ENCODE measurements at places on chromosomes 2 and 18.

- DNase-seq: no peak
These were observed 67.4 kb downstream of the NAB1 start for GRCh38 chr2:190716176-190716807.

DNA sequence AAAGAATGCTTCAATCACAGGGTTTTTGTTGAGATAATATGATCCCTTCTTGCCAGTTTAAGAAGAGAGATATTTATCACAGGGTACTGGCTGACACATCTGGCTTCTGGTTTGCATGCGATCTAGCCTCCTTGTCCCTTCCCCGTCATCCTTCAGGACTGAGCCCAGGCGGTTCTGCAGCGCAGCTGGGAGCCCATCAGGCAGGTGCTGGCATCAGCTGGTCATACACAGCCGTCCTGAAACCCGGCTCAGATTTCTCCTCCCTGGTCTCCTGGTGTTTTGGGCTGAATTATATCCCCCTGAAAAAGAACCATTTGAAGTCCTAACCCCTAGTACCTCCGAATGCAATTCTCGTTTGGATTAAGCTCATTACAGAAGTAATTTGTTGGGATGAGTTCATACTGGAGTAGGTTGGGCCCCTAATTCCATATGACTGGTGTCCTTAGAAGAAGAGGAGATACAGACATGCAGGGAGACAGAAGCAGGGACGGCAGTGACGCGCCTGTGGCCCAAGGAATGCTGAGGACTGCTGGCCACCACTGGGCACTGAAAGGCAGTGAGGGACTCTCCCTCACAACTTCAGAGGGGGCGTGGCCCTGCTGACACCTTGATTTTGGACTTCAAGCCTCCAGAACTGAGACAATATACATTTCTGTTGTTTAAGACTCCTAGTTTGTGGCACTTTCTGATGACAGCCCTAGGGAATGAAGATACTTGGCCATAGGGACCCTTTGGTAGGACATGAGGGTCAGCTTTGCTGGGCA, 83.9 kb upstream of the ODC1 start:
- DNase-seq: no peak

DNA sequence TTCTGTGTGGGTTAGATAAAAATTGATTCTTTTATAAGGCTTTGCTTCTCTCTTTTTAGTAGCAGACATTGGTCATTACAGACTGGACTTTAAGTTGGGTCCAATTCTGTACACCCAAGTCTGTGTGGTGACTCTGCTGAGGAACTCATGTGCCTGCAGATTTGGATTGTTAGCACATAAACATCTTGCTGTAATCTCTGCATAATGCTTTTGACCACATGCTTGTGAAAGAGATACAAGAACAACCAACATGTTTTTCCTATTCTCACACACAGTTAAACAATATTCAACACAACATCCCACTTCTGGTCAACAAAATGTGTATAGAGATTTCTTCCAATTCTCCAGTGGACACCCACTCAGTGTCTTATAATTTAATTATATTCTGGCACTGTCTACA, 270.1 kb downstream of the RDH14 start:
- no peak for DNase-seq

DNA sequence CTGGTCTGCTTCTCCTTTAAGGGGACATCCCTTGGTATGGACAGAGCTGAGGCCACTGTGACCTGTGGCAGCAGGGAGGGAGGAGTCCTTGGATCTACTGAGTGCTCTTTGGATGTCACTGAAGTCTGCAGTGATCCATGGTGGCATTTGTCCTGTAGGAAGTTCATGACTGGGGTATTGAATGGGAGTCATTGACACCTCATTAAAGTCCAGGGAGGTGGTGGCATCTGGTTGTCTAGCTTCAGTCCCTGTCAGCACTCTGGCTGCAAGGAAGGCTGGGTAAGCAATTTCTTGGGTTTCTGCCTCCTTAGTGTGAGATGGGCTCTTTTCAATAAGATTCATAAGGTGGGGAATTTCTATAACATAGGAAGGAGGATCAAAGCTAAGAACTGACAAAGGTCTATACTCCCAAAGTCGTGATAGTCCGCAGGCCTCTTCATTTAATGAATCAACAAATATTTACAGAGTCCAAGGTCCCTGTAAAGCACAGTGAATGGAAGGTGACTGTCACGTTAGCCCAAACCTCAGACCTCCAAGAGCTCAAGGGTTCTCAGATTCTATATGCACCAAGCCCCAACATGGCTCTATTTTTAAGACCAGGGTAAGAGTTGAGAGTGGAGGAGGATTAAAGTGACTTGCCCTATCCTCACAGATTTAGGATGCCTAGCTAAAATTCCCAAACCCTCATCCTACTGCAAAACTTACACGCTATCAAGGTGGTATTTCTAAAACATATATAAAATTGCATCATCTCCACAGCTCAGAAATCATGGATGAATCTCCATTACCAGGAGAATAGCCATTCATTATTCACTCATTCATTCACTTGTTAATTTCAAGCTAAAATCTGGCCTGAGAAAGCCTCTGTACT, 40.2 kb downstream of the THNSL2 start:
- DNase-seq: no peak

DNA sequence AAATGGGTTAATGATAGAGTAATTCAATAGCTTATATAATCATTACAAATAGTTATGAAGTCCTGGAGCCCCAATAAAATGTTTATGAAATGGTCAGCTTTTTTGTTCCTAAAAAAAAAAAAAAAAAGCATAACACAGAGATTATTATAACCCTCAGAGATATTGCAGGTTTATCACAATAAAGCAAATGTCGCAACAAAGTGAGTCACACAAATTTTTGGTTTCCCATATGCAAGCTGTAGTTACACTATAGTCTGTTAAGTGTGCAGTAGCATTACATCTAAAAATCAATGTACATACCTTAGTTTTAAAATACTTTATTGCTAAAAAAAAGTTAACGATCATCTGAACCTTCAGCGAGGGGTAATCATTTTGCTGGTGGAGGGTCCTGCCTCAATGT, 20.0 kb downstream of the WDFY1 start:
- DNase-seq: no peak

GRCh38 chr18:23714576-23714975, 25.3 kb downstream of the LAMA3 start:
- no peak for DNase-seq

GRCh38 chr2:222733846-222734702, 62.6 kb downstream of the MOGAT1 start:
- DNase-seq: peak; percentile 57

DNA sequence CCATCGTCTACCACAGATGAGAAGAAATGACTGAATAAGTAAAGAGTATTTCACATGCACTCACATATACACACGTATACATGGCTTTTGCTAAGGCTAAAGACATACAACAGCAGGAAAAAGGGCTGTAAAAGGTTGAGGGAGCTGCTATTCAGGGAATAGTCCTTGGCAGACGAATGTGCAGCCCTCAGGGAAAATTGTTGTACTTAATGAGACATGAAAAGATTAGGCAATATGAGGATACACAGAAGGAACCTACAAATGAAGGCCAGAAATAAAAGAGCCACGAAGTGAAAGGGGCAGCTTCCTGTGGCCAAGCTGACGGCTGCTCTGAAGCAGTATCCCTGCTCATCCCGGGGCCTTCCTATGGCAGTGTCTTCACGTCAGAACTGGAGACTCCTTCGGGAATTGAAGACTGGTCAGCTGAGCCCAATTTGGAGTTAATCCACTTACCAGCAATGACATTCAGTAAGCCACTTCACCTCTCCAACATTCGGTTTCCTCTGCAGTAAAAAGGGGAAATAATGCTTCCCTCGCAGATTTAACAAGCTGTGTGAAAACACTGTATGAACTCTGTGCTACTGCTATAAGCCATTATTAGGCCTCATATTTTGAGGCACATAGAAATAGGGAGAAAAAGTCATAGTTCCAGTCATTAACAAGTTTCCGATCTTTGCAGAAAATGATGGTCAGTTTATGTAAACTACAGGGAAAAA, 221.8 kb downstream of the STK39 start:
- no peak for DNase-seq

GRCh38 chr2:47631306-47631705, 151.6 kb upstream of the MSH6 start:
- no peak for DNase-seq

DNA sequence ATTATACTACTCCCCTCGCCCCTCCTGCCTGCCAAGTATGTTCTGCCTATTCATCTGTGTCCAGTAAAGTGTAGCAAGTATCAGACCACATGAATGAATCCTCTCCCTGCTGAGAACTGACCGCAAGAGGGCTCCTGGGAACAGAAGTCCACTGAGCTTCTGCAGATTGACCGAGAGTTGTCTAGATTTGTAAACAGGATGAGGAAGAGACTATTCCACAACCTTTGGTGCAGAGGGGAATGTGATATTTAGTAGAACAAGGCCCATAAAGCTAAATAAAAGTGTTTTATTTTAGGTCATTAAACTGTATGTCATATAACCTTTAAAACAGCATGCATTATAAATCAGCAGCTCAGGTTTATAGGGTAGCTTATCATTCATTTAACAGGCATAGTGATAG, 377.0 kb downstream of the DCC start:
- DNase-seq: peak; percentile 27

- no peak for DNase-seq
These were observed 97.2 kb downstream of the PTGR3 start for GRCh38 chr18:75111760-75112159.

DNA sequence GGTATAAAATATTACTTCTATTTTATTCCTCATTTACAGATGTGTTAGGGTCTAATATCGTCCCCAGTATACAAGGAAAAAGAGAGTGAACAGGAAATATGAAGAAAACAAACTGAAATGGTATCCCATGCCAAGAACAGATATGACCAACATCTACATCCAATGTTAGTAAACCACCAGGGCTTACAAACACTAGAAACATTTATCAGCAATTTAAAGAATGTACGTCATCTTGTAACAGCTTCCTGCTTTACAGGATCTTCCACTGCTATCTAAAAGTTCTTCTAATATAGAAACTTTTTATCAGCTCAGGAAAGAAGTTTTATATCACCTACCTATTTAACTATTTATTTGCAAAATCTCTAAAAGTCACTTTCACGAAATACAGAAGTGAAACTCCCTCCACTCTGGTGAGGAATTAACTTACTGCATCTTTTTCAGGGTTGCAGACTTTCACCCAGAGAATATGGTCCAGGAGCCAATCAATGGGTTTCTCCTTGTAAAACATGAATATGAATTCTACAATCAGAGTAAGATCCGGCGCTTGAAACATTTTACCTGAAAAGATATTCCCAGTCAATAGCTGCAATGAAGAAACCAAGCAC, 35.2 kb downstream of the UNC50 start:
- no peak for DNase-seq

GRCh38 chr2:191250986-191251385, 5.8 kb downstream of the MYO1B start:
- no peak for DNase-seq

DNA sequence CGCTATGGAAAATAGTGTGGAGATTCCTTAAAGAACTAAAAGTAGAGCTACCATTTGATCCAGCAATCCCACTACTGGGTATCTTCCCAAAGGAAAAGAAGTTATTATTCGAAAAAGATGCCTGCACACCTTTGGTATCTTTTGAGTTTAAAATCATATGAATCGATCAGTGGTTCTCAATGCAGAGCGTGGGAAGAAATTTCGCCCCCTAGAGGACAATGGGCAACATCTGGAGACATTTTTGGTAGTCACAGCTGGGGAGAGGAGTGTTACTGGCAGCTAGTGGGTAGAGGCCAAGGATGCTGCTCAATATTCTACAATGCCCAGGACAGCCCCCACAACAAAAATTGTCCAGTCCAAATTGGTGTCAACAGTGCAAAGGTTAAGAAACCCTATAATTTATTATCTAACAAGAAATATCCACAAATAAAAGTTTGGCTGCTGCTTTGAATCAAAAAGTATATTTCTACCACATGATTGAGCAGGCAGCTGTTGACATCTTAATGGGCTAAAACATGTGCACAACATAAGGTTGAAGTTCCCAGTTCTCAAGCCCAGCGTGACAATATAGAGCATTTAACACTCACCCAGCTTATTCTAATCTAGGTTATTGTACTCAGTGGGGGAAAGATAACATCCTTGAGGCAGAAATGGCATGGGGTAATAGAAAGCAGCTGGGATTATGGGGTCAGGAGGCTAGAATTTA, 425.7 kb downstream of the LRATD1 start:
- no peak for DNase-seq

DNA sequence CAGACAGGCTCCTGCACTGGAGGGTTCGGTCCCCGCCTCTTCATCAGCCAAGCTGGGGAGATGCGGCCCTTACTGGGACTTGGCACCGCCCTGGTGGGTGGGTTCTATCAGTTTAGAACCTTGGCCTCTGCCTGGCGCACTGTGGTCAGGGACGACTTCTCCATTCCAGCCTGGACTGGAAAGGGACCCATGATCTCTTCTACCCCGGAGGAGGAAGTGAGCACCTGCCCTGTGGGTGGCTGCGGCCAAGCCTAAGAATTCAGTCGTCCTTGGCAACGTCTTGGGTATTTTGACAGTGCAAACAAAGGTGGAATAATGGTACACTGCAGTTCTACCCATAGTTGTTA, 106.9 kb upstream of the CD302 start:
- DNase-seq: no peak

DNA sequence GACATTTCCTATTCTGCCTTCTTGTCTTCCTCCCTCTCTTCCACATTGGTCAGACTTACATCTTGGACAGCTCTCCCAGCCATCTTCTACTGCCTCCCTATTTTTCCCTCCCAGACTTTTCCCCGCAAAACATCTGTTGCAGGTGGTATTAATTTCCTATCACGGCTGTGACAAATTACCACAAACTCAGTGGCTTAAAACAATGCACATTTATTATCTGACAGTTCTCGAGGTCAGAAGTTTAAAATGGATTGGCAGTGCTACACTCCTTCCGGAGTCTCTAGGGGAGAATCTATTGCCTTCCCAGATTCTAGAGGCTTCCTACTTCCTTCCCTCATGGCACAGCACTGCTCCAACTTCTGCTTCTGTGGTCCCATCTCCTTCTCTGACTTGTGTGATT, 33.3 kb downstream of the STRADB start:
- peak; percentile 18 for DNase-seq

DNA sequence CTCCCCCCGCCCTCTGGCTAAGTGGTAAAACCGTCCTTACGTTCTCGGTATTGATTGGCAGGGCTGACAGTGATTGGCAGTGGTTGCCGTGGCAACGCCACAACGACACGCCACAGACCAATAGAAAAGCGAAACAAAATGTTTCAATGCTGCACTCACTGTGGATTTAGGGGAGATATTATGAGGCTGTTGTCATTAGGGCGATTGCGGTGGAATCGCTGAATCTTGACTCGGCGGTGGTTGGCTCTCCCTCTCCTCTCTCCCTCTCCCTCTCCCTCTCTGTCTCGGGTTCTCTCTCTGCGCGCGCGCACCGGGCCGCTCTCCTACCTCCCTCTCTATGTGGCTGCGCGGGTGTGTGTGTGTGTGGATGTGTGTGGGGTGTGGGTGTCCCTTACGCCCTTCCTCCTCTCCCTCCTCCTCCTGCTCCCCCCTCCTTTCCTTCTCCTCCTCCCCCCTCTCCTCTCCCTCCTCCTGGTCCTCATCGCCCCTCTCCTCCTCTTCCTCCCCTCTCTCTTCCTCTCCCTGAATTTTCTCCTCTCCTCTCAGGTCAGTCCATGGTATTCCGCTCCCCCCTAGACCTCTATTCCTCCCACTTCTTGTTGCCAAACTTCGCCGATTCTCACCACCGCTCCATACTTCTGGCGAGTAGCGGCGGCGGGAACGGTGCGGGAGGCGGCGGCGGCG, at the start of gene SIX3:
Gene SIX3, plus strand, starts transcription at position 152 of the 684 bp plus-strand sequence. Its CDS starts 403 bp downstream, at position 555.
- no peak for DNase-seq

All from right hindlimb (tissue), 1 donor.